ENCODE measurements at places on chromosomes 2 and 18.

- peak; percentile 83 for DNase-seq
These were observed 36.4 kb downstream of the SCN1A start for GRCh38 chr2:166091439-166091838.

DNA sequence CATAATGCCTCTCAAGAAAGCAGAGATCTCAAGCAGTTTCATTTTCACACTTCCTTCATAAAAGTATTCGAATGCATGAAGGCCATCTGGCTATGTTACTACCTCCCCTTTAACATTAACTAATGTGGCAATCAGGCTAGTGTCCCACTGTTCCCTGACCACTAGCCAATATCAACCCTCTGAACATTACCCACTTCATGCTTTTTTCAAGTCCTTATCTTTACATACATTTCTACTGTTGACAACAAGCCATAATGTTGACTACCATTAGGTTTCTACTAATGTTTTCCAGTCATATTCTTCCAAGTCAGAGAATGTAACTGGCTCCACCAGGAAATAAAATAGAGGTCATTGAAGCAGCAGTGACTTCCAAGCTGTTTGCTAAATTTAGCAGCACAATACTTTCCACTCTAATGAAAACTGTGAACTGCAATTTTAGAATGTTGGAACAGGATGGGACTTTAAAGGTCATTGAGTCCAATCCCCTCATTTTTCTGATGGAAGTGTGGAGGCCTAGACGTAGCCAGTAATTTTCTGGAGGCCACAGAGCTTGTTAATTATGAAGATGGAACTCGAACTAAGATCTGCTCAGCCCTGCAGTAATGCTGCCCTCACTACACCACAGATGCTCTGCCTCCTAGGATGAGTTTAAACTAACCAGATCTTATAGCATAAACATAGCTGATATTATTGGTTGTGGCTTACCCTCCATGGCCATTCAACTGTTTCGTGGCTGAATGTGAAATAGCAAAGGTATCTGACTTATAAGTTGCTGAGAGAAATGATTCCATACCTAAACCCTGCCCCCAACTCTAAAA is 630 bp upstream of the PPP1R1C start:
- DNase-seq: peak; percentile 69

DNA sequence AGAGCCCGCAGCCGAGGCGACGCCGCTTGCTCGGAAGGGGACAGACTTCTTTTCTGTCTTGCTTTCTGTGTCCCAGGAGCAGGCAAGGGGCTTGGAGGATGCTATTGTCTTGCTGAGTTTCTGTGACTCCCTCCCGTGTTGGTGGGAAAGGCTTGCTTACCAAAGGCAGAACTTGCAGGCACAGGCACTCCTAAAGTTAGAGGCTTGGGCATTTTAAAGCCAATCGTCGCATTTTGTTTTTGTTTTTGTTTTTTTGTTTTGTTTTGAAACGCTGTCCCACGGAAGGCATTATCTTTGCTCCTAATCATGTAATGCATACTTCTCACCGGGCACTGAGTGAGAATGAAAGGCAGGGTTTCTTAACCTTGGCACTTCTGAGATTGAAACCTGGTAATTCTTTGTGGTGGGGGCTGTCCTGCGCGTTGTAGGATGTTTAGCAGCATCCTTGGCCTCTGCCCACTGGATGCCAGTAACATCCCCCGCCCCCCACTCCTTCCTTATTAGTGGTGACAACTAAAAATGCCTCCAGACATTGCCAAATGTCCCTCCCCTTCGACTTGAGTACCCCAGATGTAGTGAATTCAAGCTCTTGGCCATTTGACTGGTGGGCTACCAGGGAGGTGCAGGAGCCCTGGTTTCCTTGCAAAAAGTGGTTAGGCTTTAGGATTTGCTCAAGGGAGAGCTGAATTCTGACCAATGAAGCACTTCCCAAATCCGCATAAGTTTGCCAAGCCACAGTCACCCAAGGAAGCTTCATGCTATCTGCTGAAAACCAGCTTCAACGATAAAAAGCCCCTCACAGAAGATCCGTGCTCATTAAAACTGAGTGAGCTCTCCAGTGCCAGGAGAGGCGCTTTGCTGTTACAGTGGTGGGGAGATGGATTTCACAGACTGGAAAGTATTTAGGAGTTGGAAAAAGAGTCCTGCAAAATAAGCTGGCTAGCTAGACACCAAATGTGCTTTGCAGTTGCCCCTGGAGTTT is 1.2 kb downstream of the ANTXR1 start:
- peak; percentile 55 for DNase-seq

- no peak for DNase-seq
These were observed 16.4 kb upstream of the NFU1 start for GRCh38 chr2:69453475-69454129.

DNA sequence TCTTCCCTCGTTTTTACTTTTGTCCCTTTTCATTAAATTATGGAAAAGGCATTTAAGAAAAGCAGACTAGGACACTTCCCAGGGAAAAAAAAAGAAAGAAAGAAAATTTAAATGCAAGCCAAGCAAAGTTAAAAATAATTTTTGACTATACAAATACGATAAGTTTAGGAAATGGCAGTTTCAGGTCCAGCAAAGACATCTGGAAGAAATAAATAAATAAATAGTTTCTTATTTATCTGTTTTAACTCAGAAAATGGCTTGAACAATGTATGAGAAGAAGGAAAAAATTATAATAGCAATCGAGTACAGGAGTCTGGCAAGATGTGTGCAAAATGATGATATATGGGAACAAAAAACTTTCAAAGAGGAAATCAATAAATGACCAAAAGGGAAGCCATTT is 114.6 kb upstream of the NCKAP5 start:
- DNase-seq: no peak

DNA sequence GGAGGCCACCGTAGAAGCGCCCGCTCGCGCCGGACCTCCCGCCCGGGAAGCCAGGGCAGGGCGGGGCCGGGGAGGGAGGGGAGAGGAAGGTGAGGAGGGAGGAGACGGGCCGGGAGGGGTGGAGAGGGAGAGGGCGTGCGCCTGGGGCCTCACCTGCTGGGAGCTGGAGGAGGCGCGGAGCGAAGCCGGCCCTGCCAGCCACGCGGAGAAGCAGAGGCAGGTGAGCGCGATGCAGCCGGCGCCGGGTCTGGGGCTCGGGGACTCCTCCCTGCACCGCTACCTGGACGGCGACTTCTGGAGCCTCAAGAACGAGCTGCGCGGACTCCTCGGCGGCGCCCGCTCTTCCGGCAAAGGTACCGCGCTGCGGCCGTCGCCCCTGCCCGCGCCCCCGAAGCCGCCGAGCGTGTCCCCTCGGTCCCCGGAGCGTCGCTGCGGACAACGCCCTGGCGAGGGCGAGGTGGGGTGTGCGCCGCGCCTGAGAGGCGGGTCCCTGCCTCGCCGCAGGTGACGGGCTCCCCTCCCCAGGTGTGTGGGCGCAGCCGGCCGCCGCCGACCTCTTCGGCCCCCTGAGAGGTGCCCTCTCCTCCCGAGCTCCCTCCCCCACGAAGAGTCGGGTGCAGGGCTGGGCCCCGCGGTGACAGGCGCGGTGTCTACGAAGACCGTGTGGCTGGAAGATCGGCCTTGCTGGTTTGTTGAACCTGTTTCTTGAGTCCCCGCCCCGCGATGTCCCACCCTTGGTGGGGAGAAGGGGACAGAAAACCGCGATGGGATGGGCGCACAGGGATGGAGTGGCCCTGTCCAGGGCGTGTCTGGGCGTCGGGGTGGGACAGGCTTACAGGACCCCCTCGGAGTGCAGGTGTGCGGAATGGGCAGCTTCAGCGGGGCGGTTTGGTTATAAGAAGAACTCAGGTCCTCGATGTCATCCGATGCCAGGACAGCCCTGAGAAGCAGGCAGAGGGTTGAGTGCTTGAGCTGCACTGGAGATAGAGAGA is at the start of gene ACOXL:
Gene ACOXL, plus strand, starts transcription at position 152 of the 992 bp plus-strand sequence. CDS start 35,817 bp downstream, outside the sequence.
- DNase-seq: no peak

DNA sequence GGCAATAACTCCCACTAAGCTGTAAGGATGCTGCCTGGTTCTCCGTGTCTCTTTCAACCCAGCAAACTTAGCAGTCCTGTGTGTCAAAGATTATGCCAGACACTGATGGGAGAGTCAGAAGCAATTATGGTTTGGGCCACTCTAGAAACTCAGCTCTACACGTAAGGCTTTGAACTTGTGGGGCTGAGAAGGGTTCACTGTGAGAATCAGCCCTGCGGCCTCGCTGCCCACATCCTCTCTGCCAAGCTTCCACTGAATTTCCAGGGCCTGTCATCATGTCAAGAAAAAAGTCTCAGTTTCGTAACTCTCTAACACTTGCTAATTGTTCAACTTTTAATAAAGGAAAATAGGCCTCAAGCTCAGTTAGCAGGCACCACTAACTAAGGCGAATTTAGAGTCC is 308.8 kb upstream of the LYPD1 start:
- DNase-seq: no peak

- no peak for DNase-seq
These were observed 219.5 kb upstream of the TPO start for GRCh38 chr2:1193801-1194200.

- DNase-seq: no peak
These were observed 307.8 kb upstream of the CELF4 start for GRCh38 chr18:37873416-37873815.

DNA sequence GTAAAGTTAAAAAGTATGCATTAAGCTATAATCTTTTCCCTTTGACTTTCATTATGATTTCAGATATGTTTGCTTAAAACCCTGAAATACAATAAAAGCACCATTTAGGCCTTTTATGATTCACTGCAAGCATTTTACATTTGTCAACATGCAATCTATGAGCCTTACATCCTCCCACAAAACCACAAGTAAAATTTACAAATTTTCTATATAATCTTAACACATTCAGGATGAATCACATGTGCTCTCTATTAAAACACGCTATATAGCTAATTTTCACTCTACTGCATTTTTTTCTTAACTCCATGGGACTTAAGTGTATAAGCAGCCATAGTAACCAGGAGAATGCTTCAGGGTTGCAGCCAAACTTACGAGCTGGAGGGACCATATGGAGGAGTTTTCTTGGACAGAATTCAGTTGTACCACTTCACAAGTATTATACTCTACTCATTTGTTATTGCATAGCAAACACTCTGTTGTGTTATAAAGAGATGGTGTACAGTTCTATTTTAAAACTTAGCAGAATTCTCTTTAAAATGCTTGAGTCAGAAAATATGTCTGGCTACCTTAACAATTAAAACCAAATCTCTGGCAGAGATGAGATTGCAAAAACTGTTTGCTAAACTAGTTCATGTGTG is 293.2 kb downstream of the ALK start:
- no peak for DNase-seq

GRCh38 chr2:174841350-174841749 is 77.1 kb upstream of the CHRNA1 start:
- DNase-seq: no peak

DNA sequence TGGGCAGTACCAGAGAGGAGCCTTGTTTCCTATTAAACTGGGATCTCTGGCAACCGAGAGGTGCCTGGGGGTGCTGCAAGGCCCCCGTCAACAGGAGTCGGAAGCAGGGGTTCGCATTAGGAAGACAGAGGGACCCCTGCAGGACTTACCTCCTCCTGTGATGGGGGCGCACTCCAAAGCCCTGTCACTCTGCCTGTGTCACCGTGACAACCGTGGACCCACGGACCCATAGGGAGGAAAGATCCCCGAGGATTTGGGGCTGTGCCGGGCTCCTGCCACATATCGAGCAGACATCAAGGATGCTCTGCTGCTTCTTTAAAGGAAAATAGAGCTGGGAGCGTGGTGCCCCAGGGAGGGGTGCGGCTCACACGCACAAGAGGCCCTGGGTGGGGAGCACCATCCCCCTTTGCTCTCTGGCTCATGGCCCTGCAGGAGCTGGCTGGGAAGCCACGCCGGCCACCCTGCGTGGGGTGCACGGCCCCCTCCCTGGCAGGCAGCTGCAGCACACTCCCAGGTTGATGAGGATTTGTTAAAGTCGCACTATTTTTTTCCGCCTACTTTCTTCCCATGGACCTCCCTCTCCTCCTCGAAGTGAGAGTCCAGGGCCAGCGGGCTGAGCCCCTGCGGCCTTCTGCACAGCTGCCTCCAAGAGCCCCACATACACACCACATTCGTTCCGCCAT is 167.5 kb downstream of the TWIST2 start:
- no peak for DNase-seq

- DNase-seq: no peak
These were observed 122.0 kb upstream of the MGAT5 start for GRCh38 chr2:134131681-134132489.

GRCh38 chr2:183242937-183243336 is 118.7 kb downstream of the NUP35 start:
- peak; percentile 40 for DNase-seq

DNA sequence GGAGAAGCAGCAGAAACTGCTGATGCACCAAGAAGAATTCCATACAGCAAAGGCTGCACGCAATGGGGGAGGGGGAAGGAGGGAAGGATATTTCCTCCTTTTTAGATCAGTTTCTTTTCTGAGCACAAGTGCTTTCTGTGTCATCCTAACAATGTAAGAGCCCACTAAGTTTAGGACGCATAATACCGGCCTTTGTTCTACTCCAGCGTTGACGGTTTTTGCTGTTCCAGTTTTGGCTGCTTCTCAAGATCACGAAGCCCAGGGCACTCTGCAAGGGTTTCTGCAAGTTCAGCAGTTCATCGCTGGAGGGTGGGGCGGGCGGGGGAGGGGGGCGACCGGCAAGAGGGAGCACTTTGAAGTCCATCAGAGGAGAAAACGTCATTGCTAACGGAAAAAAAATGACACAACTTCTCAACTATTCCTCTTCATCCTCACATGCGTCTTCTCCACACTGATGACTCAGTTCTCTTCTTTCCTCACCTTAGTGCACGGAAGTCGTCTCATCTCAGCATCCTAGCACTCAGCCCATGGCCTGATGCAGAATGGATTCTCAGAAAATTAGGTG is 8.7 kb downstream of the FAM178B start:
- peak; percentile 17 for DNase-seq

GRCh38 chr2:8632755-8633154 is 49.1 kb upstream of the ID2 start:
- DNase-seq: no peak

GRCh38 chr18:50014606-50015005 is 180.3 kb downstream of the MYO5B start:
- DNase-seq: no peak

DNA sequence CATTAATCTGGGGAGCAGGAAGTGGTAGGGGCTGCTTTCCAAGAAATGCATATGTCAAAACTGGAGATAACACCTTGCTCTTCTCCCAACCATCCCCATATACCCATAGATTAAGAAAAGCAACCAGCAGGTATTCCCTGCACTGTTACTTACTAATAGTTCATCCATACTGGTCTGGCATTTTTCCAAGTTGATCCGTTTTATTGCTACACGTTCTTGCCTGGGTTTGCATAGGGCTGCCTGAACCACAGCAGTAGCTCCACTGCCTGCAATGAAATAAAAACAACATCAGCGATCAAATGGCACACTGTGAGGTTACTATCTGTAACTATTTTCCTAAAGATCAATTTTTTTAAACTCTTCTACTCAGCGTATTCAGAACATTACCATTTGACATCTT is 65.6 kb downstream of the STK39 start:
- peak; percentile 52 for DNase-seq

All from NCI-H2227 treated with DMSO at 0.1 percent for 48 hours (cell line).